ENCODE measurements at places on chromosomes 5 and 9.

DNA sequence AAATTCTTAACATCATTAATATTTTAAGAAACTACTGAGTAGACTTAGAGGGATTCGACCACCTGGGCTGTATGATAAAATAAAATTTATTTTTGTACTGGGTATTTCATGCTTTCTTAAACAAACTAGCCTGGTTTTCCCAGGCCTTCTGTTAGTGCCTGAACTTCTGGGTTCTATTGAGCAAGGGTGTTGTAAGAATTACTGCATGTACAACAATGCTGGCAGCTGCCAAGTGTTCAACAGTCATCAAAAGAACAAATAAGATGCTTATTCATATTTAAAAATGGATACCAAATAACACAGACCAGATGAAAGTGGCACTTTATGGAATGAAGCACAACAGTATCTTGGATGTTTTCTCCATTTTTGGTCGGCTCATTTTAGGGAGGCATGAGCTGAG is 123.2 kb upstream of the FBXL7 start:
- no peak for DNase-seq

DNA sequence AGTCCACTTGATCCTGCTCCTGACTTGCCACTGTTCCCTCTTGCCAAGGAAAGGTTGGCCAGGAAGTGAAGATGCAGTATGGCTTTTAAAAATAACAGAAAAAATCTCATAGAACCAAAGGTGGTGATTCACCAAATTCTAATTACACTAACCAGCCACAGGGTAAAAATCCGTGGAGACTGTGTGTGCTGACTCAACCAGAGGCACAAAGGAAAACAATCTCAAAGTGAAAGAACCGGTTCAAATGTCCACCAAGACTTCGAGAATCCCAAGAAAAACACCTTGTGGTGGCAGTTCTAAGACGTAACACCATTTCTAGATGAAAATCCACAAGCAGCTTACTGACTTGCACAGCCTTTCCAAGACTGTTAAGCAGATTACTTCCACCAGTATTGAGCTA is 279.1 kb downstream of the TLE1 start:
- peak; percentile 46 for DNase-seq

GRCh38 chr5:167295681-167296005 is 995.8 kb upstream of the WWC1 start:
- DNase-seq: no peak

- DNase-seq: no peak
Observed at GRCh38 chr9:134198791-134199190, 34.4 kb upstream of the RNU6ATAC start.

- no peak for DNase-seq
Observed at GRCh38 chr5:34843497-34843896, 4.5 kb downstream of the TTC23L start.

DNA sequence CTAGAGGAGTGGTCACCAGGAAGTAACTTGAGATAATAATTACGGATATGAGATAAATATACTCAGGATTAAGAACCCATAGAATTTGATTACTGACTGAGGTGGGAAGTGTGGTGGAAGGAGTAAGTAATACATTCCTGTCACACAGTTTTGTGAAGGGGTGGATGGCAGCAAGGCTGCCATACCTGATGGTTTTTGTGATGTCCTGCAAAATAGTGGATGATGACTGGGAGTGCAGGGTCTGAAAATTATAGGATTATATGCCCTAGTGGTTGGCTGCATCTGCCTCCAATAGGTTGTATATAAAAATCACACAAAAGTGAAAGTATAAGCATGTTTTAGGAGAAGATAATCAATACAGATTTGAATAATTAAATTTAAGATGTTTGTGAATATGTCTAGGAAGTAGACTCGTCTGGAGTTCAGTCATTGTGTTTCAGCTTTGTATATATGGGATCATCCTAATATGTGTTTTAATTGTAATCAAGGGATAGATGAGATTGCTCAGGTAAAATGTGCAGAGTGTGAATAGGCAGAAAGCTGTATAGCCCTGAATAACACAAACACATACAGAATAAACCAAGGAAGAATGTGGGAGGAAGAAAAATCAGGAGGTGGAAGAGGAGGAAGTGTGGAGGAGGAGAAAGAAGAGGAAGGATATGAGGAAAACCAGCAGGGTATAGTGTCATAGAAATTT is 5.5 kb downstream of the SELENOP start:
- no peak for DNase-seq

DNA sequence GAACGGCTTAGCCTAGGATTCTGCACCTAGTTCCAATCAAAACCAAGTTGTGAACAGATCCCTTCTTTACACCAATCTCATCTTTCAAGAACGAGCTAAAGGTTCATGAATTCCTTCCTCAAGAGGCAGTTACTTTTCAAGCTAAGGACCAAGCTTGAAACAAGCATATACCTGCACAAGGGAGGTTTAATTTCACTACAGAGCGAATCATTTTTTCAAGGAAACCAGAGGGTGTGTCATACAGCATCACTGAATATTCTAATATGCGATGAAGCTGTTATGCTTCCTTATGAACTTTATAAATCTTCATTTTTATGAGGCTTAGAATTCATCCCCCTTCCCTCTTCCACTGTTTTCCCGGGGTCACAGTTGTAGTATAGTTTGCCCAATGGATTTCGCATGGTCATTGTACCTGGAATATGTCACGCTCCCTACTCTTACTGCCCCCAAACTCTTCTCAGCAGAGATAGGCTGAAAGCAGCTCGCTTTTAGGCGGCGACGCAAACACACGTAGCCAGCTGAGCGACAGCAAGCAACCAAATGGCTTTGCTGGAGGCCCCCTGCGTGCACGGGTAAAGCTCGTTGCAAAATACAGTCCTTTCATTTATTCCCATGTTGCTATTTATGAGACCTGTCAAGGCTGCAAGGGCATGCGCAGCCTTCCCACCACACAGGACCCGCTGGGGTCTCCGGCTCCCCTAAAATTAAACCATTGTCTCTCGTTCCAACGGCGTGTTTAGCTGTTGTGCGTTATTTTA is 832 bp downstream of the LMBRD2 start:
- DNase-seq: peak; percentile 50

DNA sequence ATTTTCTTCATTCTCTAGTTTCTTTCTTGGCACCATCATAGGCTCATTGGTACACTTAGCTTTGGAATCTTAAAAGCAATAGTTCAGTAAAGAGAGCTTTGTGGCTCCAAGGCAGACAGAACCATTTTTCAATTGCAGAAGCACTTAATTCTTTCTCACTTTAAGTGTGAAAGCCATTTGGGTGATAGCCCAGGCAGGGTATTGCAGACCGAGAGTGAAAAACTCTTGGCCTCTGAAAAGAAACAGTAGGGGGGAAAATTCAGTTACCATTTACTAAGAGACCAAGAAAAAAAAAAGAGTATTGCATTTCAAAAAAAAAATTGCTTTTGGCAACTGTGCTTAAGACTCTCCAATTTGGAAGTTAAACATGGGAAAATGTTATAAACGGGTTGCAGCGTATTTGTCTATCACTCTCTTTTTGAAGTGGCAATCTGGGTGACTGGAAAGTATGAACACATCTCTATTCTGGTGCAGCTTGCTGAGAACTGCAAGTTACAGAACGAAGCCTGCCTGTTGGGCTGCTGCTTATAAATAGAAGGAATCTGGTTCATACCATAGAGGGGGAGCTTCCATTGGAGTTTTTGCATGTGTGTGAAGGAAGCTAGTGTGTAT is 170.5 kb downstream of the TLE4 start:
- no peak for DNase-seq

DNA sequence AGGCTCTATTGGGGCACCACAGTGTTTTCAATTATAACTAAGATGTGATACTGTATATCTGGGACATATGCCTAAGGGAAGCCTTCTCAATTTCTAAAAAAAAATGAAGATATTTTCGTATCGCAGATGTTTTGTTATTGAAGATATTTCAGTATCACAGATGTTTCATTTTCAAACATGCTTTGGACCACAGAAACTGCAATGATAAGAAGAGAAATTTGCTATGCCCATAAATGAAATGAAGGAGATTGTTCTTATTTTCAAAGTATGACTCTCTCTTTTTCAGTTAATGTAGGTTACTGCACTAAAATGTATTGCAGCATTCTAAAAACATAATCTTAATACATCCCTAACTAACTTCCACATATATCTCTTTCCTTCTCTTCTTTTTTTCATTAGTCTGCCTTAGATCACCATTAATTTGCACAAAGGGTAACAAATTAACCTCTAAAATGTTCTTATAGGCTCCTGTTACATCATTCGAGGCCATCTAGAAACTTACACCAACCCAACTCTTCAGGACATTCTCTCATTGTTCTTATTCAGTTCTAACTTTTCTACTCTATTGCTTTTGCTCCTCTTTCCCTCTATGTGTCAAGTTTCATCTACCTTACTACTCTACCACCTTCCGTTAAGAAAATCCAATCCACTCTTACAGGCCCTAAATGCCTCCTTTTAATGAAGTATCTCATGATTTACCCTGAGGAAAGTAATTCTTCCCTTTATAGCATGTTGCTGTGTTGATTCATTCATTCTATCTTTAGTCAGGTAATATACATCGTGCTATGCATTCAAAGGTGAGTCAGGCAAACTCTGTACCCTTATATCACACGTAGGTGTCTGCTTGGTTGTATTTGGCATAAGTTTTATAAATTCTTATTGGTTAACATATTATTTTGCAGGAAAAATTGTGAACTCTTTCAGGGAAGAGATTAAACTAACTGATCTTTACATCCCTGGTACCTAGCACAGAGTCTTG is 70.5 kb downstream of the ST8SIA4 start:
- no peak for DNase-seq

GRCh38 chr9:72597181-72597517 is 75.7 kb downstream of the TMC1 start:
- no peak for DNase-seq

DNA sequence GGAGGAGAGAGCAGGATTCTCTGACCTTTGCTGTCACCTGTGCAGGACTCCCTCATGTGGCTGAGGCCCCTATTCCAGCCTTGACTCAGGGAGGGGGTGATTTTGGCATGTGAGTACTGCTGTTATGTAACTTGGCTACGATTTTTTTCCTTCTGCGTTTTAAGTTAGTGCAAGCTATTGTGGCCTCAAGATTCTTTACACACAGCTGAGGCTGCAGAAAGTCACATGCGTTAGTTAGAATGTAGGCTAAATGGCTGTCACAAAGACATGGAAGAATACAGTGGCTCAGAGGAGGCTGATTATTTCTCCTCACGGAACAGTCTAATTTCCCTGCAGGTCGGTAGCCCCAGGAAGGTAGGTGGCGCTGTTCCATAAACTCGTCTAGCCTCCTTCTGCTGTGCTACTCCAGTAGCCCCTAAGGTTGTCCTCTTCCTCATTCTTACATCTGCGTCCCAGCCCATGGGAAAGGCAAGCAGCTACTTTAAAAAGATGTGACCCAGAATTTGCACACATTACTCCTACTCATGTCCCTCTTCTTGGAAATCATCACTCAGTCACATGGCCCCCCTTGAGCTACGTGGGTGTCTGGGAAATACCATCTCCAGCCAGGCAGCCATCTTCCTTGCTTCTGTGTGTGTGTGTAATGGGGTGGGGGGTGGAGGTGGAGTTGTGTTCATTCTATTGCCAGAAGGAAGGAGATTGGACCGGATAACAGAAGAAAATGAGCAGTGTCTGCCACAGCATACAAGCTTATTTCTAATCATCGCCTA is 486.6 kb downstream of the CCDC171 start:
- DNase-seq: no peak

DNA sequence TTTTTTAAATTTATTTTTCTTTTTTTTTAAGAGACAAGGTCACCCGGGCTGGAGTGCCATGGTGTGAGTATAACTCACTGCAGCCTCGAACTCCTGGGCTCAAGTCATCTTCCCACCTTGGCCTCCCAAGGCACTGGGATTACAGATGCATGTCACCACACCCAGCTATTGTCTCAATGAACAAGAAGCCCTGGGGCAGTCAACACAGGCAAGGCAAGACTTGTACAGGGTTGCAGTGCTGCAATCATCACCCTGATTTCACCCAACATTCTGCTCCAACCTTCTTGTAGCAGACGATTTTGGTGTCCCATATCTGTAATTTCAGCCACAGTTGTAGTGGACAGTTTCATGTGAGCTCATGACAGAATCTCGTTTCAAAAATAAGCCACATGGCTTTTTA is 205.8 kb upstream of the KIF2A start:
- DNase-seq: no peak

DNA sequence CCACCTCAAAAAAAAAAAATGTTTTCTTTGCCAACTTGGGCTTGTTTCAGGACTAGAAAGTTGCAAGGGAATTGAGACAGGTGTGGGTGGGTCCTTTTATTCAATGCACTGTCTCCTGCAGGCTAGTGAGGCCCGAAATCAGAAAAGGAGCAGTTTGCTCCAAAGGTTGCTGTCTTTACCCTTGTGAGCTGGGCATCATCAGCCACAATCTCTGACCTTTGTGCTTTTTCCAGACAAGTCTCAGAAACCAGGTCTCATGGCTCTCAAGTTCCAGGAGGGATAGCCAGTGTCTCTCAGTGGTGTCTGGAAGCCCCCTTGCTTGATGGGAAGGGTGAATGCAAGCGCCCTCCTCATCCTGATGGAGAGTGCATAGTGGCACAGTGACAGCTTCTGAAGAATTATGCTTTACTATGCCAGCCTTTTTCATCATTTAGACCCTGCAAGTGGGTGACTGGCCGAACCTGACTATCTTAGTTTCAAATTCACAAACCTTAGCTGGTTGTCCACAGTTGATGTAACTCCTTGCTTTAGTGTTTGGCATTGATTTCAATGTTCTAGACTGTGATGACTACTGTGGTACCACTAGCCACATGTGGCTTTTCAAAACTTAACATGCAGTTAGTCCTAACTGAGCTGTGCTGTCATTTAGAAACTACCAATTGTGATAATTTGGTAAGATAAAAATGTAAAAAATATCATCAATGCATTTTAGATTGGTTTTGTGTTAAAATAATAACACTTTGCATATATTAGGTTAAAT is 468.6 kb downstream of the GADD45G start:
- no peak for DNase-seq

- no peak for DNase-seq
Observed at GRCh38 chr5:110104060-110104725, 414.5 kb downstream of the MAN2A1 start.

GRCh38 chr9:136177224-136177623 is 27.7 kb downstream of the LHX3 start:
- no peak for DNase-seq

- DNase-seq: no peak
Observed at GRCh38 chr5:111254613-111255012, 30.4 kb downstream of the CAMK4 start.

- no peak for DNase-seq
Observed at GRCh38 chr9:134868751-134869553, 11.7 kb upstream of the FCN2 start.

DNA sequence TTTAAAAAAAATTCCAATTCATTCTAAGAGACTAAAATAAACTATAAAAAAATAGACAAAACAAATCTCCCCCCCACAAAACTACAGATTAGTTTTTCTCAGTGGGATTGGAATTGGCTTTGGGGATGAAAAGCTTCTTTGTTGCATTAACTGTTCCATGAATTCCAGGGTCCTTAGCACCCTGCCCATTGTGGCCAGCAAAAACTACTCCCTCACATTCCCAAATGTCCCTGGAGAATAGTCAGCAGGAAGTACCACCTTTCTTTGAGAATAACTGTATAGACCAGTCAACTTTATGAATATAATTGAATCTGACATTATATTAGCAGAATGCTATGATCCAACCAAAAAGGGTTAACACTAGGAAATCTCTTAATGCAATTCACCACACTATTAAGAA is 147.9 kb downstream of the LPAR1 start:
- DNase-seq: no peak
